Suppressor macrophage treated with lipopolysaccharide for 1 hour (primary cell): ENCODE measurements at places on chromosomes 11 and 22.

GRCh38 chr11:28759311-28759710 lies 651.1 kb downstream of the METTL15 start:
- no peak for DNase-seq

GRCh38 chr11:29395555-29396072 lies 621.2 kb downstream of the KCNA4 start:
- DNase-seq: no peak

- no peak for DNase-seq
These were observed 240.3 kb downstream of the BRD1 start for GRCh38 chr22:49587421-49587820.

- DNase-seq: no peak
These were observed 18.2 kb downstream of the PAK1 start for GRCh38 chr11:77455740-77456139.

GRCh38 chr11:79449040-79449439 lies 8.2 kb upstream of the TENM4 start:
- DNase-seq: no peak

- DNase-seq: no peak
These were observed 2.0 kb upstream of the FXYD6 start for GRCh38 chr11:117878314-117878938.
